ENCODE measurements at places on chromosomes 12 and 14. TPM values are rescaled to one million over a fixed set of nuclear protein-coding genes. Genes with fewer than 3 reads are reported as not detected.

Gene GDF3
- total RNA-seq = not detected

Gene HHIPL1
- not detected for total RNA-seq

Gene STK38L
- total RNA-seq = 18.3 TPM

Gene SLC38A1
- total RNA-seq = 346 TPM

Gene IFI27
- 2.2 TPM for total RNA-seq

Gene RIMBP2
- total RNA-seq = not detected

Gene NANOG
- not detected for total RNA-seq

Gene LRP6
- total RNA-seq = 5.2 TPM

Gene ZNF891
- total RNA-seq = 4.5 TPM

Gene HCAR2
- 0.19 TPM for total RNA-seq

Gene TAS2R43
- 2.3 TPM for total RNA-seq
